ENCODE measurements at places on chromosomes 1 and 21.
A peak's percentile ranks its signal among the peaks of the same experiment; 100 is the strongest.

DNA sequence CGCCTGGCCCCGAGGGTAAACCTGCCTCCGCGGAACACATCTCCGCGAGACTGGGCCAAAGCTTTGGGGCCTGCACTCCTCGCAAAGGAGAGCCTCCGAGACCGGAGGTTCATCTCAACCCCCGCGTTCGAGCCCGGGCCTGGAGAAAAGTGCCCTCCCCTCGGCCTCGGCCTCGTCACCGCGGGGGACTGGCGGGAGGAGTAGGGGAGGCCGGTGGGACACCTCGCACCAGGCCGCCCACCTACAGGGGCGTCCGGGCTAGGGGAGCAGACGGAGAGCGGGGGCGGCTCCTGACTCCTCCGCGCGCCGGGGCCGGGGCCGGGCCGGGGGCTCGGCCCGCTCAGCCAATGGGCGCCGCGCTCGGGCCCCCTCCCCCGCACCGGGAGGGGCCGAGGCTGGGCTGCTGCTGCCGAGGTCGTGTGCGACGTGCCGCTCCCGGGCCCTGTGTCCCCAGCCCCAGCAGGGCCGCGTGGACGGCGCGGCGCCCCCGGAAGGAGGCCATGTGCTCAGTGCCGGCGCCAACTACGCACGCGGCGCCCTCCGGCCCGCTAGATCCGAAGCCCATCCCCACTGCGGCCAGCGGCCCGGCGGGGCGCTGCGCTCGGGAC is 684 bp downstream of the SLC2A1 start:
- DNase-seq = peak; percentile 78

DNA sequence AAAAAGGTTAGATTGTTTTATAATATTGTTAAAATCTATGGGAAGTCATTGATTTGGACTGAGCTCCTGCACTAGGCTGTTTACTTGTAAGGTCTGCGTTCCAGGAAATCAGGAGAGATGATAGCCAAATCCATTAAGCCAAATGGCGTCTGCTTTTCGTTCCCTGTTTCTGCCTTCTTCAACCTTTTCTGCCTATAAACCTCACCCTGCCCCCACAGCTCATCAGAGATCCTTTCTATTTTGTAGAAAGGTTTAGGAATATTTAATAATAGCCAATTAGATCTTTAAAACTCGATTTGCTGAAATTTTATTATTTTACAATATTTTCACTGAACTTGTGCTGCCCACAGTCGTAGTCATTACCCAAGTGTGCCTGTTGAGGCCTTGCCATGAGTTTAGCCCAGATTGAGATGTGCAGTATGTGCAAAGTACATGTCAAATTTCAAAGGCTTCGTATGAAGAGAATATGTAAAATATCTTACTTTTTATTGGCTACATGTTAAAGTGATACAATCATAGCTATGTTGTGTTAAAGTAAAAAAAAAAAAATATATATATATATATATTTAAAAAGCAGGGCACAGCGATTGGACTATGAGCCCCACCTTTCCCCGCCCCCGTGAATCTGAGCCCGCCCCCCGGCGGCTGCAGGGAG is 444 bp upstream of the IARS2 start:
- DNase-seq = no peak

DNA sequence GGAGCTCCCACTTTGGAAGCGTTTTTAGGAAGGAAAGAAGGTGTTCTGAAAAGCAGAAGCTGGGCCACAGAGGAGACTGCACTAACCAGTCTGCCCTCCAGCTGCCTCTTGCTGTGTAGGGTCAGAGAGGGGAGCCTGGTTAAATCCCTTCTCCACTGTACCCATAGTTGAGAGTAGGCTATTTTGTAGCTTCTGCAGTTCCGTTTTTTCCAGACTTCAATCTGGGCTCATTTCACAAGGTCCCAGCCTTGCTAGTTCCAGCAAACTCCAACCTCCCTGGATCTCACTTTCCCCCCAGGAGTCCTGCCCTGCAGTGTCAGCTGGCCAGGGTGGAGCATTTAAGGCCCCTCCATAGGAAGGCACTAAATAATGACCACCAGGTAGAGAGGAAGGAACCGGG is 11.0 kb downstream of the TNN start:
- no peak for DNase-seq

DNA sequence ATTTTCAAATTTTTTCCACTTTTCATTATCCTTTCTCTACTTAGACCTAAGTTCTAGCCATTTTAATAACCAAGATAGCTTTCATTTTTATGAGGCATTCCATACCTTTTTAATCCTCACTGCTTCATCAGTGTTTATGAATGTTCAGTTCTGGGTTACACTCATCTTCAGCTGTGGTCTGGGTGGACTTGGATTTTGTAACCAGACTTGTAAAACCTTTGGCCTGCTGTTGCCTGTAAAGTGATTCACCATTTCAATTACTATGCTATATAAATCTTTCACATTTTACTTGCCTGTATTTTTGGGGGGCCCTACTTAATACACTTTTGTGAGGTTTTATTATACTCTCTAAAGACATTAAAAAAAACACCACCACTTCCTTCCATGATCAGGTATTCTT is 46.2 kb downstream of the USP25 start:
- no peak for DNase-seq

DNA sequence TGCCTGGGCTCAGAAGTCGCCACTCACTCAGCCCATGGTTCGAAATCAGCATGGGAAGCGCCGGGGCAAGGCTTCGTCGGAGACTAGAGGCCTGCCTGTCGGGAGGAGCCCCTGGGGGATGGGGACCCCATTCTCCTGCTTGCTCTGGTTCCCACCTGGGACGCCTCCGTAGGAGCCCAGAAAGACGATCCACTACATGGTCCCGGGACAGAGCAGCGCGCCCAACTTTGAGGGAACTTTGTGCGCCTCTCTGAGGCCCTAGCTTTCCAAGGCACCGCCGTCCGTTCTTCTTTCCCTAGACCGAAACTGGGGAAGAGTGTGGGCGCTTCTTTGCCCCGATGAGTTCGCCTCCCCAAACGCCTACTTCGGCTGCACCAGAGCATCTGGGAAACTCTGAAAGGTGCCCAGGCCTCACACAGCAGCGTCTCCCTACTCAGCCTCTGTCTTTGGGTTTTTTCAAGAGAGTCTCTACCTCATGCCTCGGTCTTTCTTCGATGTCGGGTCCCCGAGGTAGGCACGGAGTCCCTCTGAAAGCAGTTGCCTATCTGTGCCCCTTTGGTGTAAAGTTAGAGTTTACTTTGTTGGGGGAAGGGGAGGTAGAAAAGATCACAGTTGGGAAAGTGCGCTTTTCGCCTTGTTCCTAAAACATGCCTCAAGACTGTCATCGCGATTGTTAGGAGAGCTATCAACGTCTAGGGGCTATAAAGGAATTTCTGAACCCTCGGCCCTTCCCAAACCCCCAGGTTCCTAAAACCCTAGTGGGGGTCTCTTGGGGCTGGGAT is 14.0 kb downstream of the NR5A2 start:
- DNase-seq = no peak

GRCh38 chr21:23955135-23955843 is 1652.0 kb downstream of the MRPL39 start:
- DNase-seq = no peak

GRCh38 chr21:36388096-36388495 is 2.9 kb downstream of the CHAF1B start:
- DNase-seq = no peak

GRCh38 chr1:214438075-214438474 is 113.3 kb downstream of the PTPN14 start:
- no peak for DNase-seq

DNA sequence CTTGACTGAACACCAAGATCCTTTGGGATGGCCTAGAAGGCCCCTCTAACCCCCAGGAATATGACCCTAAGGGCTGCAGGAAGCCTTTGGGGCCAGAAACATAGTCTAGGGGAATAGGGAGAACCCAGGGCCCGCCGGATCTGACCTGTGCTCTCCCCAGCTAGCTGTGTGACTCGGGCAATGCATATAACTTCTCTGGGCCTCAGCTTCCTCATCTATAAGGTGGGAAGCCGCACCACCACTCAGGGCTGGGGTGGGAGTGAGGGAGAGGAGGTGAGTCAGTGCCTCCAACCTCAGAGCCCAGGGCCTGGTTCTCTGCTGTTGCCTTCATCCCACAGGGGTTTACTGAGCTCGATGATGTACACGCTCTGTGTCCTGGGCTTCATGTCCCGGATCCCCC is 434.4 kb downstream of the PTPRU start:
- DNase-seq = no peak

- DNase-seq = no peak
Measured at GRCh38 chr1:42930178-42931107, 28.2 kb downstream of the SLC2A1 start.

All from HuH-7.5 (cell line).